ENCODE measurements at places on chromosomes 3 and 15. TPM values are rescaled to one million over a fixed set of nuclear protein-coding genes. Genes with fewer than 3 reads are reported as not detected.

The ABHD2 gene
- polyA plus RNA-seq = 70.6 TPM

DNA sequence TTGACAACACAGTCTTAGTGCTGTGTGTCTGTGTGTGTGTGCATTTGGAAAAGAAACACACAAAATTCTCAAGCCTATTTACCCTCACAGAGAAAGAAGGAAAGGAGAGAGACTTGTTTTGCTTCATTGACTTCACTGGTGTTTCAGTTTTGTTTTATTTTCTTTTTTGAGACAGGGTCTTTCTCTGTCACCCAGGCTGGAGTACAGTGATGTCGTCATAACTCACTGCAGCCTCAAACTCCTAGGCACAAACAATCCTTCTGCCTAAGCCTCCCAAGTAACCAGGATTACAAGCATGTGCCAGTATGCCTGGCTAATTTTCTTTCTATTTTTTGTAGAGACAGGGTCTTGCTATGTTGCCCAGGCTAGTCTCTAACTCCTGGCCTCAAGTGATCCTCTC lies 636.9 kb downstream of the TAFA4 start:
- DNase-seq = no peak

GRCh38 chr3:66567077-66567476 lies 66.3 kb upstream of the LRIG1 start:
- no peak for DNase-seq

GRCh38 chr15:88454867-88455810 lies 12.0 kb downstream of the MRPL46 start:
- DNase-seq = no peak

The STRIT1 gene
- not detected for polyA plus RNA-seq

DNA sequence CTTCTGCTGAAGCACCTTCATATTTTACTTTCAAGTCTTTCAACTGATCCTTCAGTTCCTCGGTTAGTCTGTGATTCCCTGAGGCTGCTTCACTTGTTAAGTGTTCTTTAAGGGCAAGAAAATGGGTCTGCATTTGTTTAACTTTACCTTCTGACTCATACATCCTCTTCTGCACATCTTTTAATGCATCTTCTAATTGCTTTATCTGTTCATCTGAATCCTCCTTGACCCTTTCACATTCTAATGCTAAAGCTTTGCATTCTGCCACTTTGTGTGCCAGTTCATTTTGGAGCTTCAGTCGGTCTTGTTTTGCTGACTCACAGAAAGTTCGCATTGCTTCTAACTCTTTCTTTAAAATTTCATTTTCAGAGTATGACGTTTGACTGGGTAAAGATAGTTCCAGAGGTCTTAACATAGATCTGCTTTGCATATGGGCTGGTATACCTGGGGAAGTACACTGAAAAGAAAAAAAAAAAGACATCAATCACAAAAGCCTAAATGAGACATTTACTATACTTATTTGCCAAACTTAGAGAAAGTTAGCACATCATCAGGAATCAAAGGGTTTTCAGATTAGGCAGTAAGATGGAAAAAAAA lies 94.3 kb downstream of the UACA start:
- DNase-seq = no peak

- DNase-seq = no peak
These were observed 18.2 kb downstream of the ABTB1 start for GRCh38 chr3:127690823-127691452.

GRCh38 chr15:93333796-93334195 lies 244.8 kb upstream of the RGMA start:
- DNase-seq = no peak

GRCh38 chr3:196981657-196982056 lies 13.0 kb upstream of the PIGZ start:
- DNase-seq = no peak

The WNT5A gene
- polyA plus RNA-seq = not detected

The ANKRD34C gene
- not detected for polyA plus RNA-seq

- DNase-seq = no peak
These were observed 63.2 kb upstream of the ATP2B2 start for GRCh38 chr3:10568549-10568948.

The LMCD1 gene
- 0.24 TPM for polyA plus RNA-seq

DNA sequence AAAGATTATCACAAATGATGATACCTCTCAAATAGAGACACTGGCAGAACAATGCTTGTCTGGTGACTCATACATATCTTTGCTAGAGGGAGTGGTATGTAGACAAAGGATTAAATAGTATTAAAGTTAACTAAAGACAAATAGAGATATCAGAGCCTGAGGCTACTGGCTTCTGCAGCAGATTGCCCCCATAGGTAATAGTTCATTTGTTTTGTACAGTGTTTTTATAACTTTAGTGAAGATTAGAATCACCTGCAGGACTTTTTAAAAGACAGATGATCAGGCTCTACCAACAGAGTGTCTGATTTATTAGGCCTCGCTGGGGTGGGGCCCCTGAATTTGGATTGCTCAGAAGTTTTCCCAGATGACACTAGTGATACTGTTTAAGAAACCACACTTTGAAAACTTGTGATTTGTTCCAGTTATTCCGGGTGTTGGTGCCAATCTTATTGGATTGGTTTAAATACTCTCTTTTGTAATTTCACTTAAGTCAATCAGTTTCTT lies 96.4 kb downstream of the NAALADL2 start:
- DNase-seq = no peak

GRCh38 chr3:52845157-52845556 lies 10.3 kb upstream of the MUSTN1 start:
- no peak for DNase-seq

GRCh38 chr15:73927476-73928240 lies 1.4 kb downstream of the LOXL1 start:
- peak; percentile 40 for DNase-seq

The FOXB1 gene
- polyA plus RNA-seq = not detected

GRCh38 chr3:127684871-127685707 lies 12.3 kb downstream of the ABTB1 start:
- no peak for DNase-seq

DNA sequence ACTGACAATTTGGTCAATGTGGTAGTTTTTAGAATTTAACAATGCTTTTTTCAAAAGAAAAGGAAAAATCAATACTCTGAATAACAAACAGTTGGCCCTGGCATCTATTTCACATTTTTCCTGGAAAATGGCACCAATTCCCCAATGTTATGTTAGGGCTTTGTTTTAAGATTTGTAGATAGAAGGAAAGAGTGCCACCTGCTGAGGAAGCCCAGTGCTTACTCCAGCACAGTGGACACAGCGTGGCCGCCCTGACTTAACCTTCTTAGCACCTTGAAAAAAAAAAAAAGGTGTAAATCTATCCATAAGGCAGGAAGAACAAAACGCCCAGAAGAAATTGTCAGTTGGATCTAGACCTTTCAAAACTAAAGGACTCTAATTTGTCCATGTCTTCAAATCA lies 110.7 kb upstream of the CNTN4 start:
- DNase-seq = no peak

GRCh38 chr3:140910860-140911259 lies 30.8 kb upstream of the SLC25A36 start:
- no peak for DNase-seq

- DNase-seq = no peak
These were observed 76.1 kb upstream of the LRRFIP2 start for GRCh38 chr3:37250435-37250834.

DNA sequence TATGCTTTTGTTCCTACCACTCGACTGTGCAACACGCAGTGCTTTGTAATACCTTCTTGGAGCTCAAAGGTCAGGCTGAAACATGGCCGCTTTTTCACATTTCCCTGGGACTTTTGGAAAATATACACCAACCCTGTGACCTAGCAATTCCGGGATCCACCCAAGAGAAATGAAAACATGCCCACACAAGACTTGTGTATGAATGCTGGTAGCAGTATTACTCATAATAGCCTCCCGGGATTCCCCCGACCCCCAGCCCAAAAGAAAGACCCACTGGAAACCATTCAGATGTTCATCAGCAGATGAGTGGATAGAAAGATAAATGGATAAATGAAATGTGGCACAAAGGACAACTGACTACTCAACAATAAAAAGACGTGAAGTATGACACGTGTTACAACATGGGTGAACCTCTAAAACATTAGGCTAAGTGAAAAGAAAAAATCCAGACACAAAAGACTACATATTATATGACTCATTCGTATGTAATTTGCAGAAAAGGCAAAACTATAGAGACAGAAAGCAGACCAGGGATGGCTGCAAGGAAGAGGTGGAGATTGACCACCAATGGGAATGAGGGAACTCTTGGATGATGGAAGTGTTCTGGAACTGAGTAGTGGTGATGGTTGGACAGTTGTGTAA lies 104.1 kb downstream of the PGPEP1L start:
- no peak for DNase-seq

The FAM131A gene
- 2.8 TPM for polyA plus RNA-seq

The COLQ gene
- polyA plus RNA-seq = 13.3 TPM

- DNase-seq = no peak
These were observed 42.3 kb downstream of the RSRC1 start for GRCh38 chr3:158152186-158152585.

The ZNF620 gene
- polyA plus RNA-seq = 1.7 TPM

The PSMA4 gene
- 263 TPM for polyA plus RNA-seq

DNA sequence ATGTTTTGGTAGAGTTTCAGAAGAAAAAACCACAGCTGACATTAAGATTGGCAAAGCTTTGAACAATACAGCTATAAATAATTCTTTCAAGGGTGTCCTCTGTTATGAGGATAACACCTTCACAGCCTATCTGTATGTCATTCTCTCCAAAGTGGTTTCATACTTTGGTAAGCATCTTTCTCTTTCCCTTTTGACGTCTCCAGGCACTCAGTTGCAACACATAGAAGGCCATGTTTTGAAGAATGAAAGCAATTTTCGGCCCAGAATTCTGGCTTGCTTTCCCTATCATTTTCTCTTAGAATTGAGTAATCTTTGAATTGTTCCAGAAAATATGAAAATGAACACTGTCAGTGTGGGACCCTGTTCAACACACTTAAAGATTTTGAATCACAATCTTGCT lies 200.0 kb upstream of the CBLB start:
- peak; percentile 67 for DNase-seq

The CYP11A1 gene
- polyA plus RNA-seq = not detected

The TMEM45A gene
- polyA plus RNA-seq = not detected

DNA sequence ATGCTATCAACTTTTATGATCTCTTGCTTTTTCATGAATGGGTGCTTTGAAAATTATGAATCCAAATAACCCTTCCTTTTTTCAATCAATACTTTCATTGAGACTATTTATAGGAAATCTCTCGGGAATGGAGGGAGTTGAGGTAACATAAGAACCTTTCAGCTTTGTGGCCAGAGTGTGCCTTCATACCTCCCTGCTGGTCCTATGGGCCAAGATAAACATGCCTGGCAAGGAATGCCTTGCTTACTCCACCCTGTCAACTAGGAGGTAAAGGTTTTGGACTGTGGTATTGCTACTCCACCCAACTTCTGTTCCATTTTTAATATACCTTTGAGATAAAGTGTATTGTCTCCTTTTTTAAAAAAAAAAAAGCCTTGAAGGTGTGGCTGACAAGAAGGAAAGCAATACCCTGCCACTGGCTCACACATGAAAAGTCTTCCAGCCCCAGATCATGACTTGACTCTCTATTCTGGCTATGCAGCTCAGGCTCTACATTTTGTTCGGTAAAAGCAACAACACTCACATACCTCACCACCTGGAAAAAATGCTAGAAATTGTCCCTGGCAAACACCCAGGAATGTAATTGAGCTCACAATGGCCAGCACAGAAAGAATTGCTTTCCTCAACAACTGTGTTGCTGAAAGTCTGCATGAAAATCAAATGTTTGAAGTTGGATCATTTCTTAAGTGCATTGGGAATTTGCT lies 35.8 kb downstream of the COL8A1 start:
- DNase-seq = no peak

DNA sequence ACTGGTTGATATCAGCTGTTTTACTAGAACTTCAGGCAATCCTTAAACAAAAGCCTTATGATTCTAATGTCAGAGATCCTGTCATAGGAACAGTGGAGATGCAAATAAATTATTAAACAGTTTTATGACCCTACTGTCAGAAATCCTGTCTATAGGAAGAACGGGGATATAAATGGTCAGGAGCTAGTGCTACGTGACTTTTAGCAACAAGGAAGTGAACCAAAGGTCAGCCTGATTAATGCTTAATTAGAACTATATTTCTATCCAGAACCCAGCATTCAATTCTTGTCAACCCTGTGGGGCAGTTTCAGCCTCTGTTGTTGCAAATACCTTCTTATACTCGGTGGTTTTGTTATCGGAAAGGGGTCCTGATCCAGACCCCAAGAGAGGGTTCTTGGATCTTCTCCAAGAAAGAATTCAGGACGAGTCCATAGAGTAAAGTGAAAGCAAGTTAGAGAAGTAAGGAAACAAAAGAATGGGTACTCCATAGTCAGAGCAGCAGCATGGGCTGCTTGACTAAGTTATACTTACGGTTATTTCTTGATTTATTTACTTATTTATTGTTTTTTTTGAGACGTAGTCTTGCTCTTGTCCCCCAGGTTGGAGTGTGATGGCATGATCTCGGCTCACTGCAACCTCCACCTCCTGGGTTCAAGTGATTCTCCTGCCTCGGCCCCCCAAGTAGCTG lies 59.9 kb upstream of the RNU6-1 start:
- DNase-seq = no peak

- peak; percentile 82 for DNase-seq
These were observed 30.2 kb upstream of the ZNF609 start for GRCh38 chr15:64430000-64430735.

DNA sequence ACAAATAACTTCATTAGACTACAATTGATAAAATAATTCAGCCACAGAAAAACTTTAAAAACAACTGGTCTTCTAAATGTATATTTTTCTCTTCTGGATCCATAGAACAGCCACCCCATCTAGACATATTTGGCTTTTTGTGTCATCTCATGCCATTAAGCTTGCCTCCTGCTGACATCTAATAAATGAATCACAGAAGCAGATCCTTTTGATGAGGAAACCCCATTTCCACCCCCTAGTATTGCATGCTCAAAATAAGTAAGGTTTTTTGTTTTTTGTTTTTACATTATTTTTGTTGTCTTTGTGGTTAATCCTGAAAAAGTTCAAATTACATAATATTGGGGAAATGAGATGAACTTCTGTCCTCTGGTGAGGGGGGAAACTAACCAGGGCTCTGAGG lies 94.8 kb downstream of the DUT start:
- no peak for DNase-seq

- no peak for DNase-seq
These were observed 28.8 kb downstream of the EAF2 start for GRCh38 chr3:121863801-121864200.
